Activated T-cell treated with anti-CD3 and anti-CD28 coated beads for 48 hours (primary cell): ENCODE measurements at places on chromosomes 4 and X.

DNA sequence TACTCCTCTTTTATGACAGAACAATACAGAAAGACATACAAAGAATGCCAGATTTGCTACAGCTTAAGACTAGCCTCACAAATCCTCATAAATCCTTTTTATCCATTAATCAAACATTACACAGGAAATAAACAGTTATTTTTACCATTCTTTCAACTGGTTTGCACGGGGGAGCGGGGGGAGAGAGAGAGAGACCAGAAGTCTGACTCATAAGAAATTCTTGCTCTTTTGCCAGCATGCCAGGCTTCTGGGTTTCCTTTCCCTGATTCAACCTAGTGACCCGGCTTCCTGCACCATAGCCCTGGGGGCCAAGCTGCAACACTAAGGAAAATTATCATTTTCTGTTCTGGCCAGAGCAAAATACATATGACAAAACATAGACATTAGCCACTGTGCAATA, 6.8 kb upstream of the RRAGB start:
- DNase-seq, result no peak

DNA sequence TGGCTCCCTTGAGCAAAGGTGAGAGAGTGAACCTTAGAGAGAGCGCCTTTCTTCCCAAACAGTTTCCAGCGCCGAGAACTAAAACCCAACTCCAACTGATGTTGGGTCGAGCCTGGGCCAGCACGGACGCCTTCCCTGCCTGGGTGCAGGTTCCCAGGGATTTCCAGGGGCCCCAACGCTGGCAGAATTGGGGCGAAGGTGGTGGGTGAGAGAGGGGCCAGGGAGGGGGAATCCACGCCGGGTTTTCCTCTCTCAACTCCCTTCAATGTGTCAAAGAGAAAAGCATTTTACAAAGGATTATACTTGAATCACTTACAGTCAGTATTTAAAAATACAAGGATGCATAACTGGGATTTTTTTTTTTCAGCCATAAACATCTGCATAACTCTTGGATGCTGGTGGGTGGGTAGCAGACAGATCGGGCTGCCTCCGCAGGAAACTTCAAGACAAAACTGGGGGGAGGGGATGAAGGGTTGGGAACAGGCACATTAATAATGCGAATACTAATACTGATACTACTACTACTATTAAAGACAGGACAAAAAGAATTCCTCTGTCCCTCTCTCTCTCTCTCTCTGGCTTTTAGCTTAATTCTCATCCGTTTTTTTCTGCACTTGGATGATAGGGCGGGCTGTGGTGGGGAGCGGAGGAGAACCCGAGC, 1.3 kb upstream of the ARX start:
- DNase-seq, result no peak

GRCh38 chrX:129771266-129771995, 8.3 kb upstream of the SASH3 start:
- DNase-seq, result no peak

GRCh38 chr4:72627723-72628122, 58.7 kb upstream of the ADAMTS3 start:
- no peak for DNase-seq

- DNase-seq, result no peak
Observed at GRCh38 chr4:176303938-176304337, 15.8 kb upstream of the SPCS3 start.

DNA sequence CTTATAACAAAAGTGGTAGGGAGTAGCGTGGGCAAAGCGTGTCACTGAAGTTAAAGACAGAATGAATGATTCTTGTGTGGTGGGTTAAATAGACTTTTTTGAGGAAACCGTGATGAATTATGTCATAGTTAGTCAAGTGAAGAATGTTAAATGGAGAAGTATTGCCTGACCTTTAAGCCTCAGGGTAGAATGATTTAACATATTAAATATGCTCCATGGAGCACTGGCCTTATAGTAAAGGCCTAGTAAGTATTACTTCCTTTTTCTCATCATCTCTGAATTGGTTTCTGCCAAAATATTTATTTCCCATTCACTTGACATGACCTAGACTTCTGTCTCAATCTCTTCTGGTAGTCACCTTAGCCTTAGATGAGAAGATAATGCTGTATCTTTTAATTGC, 23.7 kb downstream of the MAGEB1 start:
- DNase-seq, result no peak

GRCh38 chr4:168586926-168587325, 90.1 kb downstream of the PALLD start:
- no peak for DNase-seq

GRCh38 chr4:169582706-169583105, 29.7 kb downstream of the NEK1 start:
- DNase-seq, result no peak

- DNase-seq, result no peak
Observed at GRCh38 chr4:174864031-174864430, 35.0 kb upstream of the GLRA3 start.

- DNase-seq, result no peak
Observed at GRCh38 chr4:52248820-52249219, 197.7 kb downstream of the SPATA18 start.

DNA sequence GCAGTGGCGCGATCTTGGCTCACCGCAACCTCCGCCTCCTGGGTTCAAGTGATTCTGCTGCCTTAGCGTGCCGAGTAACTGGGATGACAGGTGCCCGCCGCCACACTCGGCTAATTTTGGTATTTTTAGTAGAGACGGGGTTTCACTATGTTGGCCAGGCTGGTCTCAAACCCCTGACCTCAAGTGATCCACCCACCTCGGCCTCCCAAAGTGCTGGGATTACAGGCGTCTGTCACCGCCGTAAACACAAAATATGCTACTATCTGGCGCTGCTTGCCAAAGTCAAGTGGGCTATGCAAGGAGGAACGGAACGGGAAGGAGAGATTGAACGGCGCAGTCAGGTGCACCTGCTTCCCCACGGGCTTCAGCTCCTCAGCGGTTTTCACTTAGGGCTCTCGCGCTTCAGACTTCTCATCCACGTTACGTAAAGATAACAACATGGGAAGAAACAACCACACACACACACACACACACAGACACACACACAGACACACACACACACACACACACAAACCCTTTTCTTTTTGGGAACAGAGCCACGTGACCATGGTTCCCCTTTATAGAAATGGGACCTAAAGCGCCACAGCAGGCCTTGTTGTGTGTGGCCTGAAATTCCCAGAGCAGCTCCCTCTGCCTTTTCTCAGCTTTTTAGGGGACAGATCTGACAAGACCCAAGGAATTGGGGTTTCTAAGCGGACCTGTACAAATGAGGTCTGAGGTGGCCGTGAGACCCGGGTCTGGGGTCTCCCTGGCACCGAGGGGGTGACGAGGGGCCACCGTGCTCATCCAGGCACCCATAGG, 1.5 kb downstream of the P2RY8 start:
- peak; percentile 58 for DNase-seq

DNA sequence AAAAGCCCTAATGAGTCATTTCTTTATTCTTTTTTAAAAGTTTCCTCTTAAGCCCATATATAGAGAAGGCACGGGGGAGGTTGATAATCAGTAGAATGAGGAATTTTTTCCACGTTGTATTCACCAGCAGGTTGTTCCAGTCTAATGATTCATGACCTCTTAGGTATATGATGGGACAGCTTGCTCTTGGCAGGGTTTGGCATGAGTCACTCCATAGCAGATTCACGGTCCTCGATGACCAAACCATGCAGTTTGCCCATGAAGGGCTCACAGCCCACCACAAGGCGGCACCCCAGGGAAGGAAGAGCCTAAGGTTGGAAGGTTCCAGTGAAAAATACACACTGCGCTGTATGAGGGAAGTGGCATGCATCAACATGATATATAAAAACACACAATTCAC, 623.8 kb upstream of the DIPK2B start:
- DNase-seq, result peak; percentile 50
